ENCODE measurements at places on chromosomes 3 and 15.
A peak's percentile ranks its signal among the peaks of the same experiment; 100 is the strongest.

GRCh38 chr3:171888466-171888865 lies 45.3 kb downstream of the TMEM212 start:
- no peak for DNase-seq

DNA sequence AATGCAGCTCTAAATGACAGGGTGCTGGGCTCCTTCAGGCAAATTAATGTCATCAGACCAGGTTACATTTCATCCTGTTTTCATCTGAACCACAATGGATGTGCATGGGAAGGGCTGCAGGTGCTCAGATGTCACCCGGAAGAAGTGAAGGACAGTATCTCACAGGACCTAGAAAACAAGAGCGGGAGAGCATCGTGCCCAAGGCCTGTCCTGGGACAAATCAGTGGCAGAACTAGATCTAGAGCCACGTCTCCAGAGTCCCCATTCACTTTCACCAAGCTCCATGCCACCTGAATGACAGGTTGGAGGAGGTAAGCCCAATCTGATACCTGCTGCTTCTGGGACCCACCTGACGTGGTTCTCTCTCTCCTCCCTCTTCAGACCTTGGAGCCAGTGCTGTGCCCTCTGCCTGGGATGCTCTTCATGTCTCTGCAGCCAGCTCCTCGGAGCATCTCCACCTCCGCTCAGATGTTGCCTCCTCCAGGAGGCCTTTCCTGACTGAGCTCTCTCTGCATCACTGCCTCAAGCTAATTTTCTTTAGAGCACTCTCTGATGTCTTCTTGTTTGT lies 77.3 kb downstream of the CPN2 start:
- DNase-seq = no peak

DNA sequence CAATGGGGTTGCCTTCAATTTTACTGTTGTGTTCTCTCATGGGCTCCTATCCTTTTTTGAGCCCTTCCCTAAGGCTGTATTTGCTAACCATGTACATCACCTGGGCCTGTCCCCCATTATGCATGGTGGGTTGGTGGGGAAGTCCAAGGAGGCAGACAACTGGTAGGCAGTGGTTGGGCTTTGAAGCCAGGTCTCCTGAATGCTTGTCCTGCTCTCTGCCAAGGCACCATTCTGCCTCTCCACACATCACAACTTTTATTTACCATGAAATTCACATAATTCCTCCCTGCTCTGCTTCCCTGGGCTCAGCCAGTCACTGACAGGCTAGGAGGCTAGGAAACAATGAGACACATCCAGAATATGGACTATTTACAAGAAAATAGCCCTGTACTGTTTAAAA lies 41.0 kb upstream of the COPB2 start:
- no peak for DNase-seq

- DNase-seq = no peak
Observed at GRCh38 chr3:46928282-46928681, 48.3 kb downstream of the CCDC12 start.

DNA sequence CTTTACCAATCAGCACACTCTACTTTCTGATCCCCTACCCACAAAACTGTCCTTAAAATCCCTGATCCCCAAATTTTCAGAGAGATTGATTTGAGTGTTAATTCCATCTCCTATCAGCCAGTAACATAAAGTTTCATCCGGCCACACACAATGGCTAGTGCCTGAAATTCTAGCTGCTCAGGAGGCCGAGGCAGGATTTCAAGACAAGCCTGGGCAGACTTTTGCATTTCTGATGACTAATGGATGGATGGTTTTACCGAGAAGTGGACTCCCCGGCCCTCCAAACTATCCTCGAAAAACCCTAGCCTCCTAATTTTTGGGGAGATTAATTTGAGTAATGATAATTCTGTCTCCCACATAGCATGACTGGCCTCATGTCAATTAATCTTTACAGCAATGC lies 269.8 kb upstream of the POU1F1 start:
- DNase-seq = no peak

- DNase-seq = no peak
Observed at GRCh38 chr3:186339180-186339918, 22.7 kb downstream of the DGKG start.

DNA sequence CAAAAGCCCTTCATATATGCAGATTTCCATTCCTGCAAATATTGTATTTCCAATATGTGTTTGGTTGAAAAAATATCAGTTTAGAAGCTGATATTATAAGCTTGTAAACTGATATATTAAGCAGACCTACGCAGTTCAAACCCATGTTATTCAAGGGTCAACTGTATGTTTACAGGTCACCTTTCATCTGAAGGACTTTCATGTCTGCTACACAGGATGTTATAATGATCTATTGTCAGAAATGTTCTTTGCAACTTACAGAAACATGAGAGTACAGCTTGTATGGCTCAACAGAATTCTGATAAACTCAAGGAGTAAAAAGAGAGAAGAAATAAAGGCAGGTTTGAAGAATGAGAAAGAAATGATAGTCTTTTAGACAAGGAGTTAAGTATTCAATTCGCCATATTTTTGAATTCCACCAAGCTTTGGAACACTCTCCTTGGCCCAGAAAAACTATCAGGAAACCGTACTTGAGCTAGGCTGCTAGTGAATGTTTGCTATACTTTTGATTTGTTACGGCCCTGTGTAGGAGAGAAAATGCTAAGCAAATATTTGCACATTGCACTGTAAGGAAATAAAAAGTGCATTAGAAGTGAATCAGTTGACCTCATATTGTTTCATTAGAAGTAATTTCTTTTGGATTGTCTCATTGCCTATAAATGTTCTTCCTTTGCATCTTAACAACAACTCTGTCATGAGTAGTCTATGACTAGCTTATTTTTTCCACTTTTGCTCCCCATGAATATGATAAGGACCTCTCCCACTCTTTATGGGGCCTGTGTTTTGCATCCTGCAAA lies 81.2 kb downstream of the NEK11 start:
- peak; percentile 41 for DNase-seq

GRCh38 chr3:47425383-47425778 lies 44.6 kb downstream of the PTPN23 start:
- no peak for DNase-seq

GRCh38 chr3:49668861-49669260 lies 5.3 kb upstream of the APEH start:
- no peak for DNase-seq
